ENCODE measurements at places on chromosomes 7 and 10.

DNA sequence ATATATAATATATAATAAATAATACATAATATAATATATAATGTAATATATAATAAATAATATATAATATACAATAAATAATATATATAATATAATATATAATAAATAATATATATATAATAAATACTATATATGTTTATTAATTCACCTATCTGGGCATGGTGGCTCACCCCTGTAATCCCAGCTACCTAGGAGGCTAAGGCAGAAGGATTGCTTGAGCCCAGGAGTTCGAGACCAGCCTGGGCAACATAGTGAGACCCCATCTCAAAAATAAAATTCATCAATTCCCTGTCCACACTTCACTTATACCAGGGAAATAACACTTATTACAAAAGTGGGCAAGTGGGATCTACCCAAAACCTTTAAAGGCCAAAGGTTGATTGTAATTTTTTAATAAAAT, 281.1 kb downstream of the PRPF18 start:
- no peak for DNase-seq

GRCh38 chr10:21501731-21502347, 23.6 kb downstream of the SKIDA1 start:
- no peak for DNase-seq

DNA sequence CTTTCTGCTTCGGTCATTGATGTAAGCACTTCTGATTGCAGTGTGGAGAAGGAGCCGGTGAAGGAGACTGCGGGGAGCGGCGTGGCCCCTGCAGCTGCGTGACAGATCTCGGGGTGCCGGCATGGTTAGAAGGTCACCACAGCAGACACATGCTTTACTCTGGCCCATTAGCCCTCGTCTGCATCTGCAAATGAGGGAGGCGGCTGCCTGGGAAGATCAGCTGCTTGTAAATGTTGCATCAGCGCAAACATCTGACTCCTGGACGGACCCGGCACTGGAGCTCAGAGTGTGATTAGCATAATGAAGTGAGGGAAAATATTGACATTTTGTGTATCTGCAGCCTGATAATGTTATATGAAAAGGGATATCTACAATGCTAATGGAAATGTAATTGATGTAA, 30.5 kb upstream of the MNX1 start:
- DNase-seq: no peak

DNA sequence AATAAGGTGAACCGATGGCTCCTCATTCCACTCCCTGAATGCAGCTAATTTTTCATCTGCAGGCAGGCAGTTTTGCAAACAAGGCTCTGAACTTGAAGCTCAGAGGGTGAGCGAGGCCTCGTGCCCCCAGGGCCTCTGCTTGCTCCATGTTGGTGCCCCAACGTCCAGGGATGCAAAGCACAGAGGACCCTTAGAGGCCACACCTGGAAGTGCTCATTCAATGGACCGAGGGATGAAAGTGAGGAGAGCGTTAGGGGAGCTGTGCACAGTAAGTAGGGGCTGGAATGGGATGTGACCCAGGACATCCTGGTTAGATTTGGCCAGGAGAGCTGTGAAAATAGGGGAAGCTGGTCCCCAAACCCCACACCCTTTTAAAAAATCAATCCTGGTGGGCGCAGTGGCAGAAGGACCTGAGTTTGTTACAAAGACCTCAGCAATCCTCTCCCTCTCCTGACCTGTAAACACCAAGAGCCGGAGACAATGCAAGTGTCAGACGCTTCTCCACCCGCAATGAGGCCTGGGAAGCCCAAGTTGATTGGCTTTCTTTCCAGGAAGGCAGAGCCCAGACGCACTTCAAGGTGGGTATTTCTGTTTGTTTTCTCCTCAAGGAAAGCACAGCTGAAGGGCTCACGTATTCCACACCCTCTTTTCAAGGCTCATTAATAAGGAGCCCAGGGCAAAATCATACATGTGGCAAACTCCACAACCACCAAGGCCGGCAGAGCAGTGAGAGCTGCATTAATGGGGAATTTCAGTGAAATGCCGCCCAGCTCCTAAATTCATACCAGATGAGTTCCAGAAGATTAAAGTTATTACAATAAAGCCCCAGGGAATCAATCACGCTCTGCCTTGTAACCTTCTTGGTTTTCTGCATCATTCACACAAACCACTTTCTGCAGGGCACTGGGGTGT, 14.1 kb upstream of the CXCL12 start:
- DNase-seq: no peak

DNA sequence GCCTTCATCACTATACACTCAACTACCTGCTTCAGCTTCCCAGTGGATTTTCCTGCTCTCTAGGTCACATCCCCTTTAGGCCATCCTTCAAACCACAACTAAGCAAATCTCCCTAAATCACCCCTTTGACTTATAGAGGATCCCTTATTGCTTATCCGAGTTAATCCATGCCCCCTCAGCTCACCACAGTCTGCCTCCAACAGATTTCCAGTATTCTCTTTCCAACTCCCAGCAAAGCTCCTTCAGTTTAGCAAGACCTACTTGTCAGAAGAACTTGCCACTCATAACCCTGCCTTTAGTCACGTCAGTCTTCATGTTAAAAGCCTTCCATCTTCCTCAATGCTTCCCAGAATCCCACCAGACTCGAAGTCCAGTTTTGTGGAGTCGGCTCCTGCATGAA, 38.6 kb downstream of the RAPGEF5 start:
- DNase-seq: no peak

DNA sequence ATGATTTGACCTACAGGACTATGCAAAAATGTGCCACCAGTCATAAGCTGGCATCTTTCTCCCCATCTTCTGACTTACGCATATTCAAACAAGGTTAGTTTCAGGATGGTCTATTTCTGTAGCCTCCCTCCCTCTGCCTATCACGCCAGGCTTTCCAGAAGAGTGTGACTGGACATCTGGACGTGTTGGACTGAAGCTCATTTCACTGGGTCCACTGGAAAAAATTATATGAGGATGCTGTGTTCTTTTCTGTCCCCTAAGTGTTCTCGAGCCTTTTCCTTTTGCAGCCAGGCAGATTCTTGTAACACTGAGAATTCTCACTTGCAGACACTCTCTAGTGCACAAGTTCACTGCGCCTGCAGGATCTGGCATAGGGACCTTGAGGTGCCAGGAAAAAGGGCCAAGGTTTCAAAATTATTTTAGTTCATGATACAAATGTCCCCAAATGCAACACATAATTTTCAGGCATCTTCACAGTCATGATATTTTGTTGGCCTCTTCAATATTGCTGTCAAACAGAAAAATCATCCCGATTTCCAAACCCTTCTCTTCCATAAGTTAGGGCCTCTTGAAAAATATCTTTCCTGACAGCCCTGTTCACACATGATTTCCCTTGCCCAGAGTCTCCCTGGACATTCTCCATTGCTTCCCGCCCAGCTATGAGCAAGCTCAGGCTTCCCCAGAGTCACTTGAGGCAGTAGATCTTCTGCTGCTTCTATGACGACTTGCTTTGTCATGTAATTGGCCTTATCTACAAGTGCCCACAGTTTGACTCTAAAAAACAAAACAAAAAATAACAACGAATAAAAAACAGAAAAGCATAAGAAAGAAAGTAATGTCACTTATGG, 170.4 kb downstream of the BMPER start:
- no peak for DNase-seq

DNA sequence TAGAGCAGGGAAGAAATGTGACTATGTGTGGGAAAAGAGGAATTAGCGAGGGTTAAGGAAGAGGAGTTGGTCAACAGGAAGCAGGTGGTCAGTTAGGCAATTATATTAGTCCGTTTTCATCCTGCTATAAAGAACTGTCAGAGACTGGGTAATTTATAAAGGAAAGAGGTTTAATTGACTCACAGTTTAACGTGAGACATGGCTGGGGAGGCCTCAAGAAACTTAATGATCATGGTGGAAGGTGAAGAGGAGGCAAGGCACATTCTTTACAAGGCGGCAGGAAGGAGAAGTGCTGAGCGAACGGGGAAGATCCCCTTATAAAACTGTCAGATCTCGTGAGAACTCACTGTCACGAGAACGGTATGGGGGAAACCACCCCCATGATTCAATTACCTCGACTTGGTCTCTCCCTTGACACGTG, 35.0 kb downstream of the RAMP3 start:
- no peak for DNase-seq

DNA sequence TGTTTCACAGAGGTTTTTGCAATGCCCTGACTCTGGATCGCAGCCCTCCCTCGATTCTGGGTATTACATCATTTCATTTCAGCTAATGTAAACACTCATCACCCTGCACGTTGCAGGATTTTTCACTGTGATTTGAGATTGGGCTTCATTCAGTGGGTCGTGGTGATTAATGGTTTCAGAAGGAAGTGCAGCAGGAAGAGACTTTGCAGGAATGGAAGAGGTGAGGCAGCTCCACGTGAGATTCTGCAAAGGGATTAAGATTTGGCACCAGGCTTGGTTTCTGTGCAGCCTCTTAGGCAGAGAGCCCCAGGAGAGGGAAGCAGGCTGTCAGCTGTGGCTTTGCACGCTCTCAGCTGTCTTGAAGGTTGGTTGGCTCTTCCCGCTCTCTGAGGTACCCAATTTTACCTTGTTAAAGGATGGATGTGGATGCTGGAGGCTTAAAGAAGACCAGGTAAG, 95.2 kb downstream of the PLCE1 start:
- no peak for DNase-seq

GRCh38 chr7:134660242-134660785, 13.7 kb downstream of the BPGM start:
- no peak for DNase-seq

GRCh38 chr7:152522571-152523067, 86.8 kb upstream of the KMT2C start:
- peak; percentile 44 for DNase-seq

- no peak for DNase-seq
Measured at GRCh38 chr10:125095228-125095627, 65.1 kb downstream of the CTBP2 start.

DNA sequence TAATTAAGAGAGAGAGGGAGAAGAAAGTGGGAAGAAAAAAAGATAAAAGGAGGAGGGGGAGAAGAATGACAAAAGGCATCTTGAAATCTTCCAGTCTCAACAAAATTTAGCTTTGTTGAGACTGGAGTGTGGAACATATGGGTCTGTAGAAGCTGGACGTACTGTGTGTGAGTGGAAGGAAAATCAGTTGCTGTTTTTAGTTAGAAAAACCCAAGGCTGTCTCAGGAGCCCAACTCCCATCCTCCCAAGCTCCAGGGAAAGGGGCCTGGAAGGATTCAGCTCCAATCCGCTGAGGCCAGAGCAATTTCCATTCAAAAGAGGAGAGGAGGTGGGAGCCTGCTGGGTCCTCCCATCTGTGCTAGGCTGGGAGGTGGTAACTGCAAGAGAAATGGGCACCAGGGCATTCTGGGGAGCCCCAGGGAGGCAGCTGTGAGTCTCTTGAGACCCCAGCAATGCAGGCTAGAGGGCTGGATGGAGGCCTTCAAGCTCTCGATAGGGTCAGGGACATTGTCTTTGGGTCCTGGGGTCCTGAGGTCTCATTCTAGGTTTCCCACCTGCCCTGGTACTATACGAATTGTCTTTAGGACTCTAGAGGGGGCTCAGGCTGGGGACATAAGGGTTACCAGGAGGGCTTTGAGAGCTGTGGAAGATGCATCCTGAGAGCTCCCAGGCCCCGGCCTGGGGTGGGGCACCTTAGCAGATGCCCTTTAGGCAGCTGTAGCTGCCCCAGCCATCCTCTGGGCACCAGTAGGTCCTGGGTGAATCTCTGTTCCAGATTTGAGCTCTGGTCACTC, 21.4 kb downstream of the ADCYAP1R1 start:
- DNase-seq: no peak

GRCh38 chr7:97735075-97735474, 3.2 kb downstream of the TAC1 start:
- DNase-seq: no peak

DNA sequence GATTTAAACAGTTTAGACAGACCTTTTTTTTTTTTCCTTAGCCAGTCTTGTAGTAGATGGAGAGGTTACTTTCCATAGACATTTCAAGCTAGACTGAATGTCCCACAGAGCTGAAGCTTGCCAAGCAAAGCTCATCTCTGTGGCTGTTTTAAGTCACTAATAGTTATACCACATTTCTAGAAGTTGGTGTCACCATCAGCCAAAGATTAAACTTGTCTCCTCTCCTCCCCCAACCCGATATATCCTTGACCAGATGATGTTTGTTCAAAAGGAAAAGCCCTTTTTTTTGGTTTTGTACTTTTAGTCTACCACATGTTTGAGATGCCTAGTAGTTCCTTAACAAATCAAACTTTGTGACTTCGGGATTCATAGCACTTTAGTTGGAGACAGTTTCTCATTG, 66.1 kb downstream of the ADD3 start:
- no peak for DNase-seq

DNA sequence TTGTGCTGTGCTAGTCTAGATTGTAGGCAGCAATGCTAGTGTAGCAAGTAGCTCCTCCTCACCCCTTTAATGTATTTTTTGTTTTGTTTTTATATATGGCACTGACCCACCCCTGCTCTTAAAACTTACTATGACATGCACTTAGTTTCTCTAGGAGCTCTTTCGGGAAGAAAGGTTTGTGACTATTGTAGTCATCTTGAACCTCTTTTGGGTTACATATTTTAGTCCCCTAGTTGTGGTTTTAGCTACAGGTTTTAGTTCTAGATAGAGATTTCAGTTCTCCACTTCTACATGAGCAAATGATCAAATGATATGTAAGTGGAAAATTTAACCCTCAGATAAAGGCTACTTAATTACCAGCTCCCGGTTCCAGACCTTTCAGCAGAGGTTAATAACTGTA, 14.9 kb downstream of the MINPP1 start:
- DNase-seq: no peak

- DNase-seq: no peak
Measured at GRCh38 chr7:135800560-135800959, 51.9 kb upstream of the FAM180A start.

DNA sequence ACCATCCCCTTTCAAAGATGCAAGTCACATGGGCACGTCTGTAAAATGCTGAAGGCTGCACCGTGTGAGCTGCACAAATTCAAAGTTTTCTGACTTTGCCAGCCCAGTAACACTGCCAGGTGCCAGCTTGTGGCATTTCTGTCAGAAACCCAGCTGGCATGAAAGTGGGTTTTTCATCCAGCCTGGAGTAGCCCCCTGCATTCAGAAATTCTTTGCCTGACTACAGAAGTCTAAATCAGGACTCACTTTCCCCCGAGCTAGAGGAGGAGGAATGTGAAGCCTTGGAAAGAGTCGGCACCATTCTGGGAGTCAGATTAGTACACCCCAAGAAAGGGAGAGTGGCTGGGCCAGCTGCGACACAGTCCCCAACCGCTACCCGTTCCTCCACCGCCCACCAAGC, 56.7 kb upstream of the EN2 start:
- no peak for DNase-seq

- no peak for DNase-seq
Measured at GRCh38 chr10:119090968-119091367, 10.4 kb upstream of the EIF3A start.

GRCh38 chr7:106039486-106040060, 72.5 kb downstream of the SYPL1 start:
- no peak for DNase-seq

All from NCI-H2081 treated with DMSO at 0.1 percent for 48 hours (cell line).